ENCODE measurements at places on chromosomes 2 and 18.

GRCh38 chr2:52964916-52965530 is 802.6 kb upstream of the CHAC2 start:
- DNase-seq: no peak

DNA sequence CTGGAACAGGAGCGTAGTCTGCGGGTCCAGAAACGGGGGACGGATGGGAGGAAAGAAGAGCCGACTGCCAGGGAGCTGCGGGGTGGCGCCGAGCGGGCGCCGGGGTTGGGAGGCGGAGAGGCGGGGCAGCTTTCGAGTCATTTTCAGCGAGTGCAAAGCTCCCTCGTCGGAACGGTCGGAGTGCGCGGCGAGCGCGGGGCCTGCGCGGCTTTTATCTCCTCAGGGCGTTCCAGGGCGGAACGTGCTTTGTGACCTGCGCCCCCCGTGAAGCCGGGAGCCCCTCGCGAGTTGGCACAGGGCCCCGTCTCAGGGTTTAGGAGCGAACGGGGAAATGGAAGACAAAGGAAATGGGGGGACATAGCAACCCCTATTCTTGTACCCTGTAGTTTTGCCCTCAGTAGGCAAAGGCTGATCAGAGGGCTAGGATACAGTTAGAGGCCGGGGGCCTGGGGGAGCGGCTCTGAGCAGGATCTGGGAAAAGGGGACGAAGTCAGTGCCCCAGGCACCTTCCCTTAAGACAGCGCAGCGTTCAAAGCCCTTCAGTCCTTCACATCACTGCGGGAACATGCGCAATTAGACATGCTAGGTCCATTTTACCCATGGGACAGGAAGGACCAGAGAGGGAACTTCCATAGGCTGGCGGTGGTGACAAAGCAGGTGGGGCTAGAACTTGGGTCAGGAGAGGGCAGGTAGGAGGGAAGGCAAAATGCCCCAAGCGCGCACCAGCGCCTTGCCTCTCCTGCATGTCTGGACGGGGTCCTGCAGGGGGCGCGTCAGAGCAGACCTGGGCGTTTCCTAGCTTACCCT is 60.1 kb upstream of the IL1RL1 start:
- DNase-seq: peak; percentile 43

GRCh38 chr2:125296742-125297141 is 1271.7 kb downstream of the CNTNAP5 start:
- DNase-seq: no peak

DNA sequence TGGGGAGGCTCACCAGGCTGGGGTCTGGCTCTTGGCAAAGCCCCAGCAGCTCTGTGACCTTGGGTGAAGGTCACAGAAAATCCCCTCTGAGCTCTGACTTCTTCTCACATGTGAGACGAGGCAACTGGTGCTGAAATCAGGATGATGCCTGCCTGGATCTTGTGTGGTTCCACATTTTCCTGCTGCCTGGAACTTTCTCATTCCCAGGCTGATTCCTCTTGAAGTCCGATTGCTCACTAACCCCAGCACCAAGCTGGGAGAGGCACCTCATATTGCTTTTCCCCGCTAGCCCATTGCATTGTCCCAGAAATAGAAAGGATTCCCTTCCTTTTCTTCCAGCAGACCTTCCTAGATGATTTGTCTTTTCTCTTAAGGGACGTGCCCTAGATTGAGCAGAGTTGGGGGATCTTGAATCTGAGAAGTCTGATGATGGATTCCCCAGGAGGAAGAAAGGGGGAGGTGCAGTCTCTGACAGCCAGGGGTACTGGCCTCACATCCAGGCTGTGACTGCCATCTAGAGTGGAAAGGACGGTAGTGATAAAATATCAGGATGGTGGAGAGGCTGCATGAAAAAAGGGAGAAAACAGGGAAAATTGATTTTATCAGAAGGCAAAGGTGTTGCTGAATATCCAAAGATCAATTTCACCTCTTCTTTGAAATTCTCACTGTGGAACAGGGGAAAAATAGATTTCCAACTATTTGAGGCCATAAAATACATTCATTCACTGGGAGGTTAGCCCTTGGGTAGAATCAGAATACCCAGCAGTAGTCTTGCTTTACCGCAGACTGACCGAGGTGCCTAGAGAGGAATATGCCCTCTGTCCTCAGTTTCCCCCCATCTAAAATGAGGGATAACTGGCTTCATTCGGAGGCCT is 96.3 kb downstream of the FAM210A start:
- DNase-seq: peak; percentile 56

DNA sequence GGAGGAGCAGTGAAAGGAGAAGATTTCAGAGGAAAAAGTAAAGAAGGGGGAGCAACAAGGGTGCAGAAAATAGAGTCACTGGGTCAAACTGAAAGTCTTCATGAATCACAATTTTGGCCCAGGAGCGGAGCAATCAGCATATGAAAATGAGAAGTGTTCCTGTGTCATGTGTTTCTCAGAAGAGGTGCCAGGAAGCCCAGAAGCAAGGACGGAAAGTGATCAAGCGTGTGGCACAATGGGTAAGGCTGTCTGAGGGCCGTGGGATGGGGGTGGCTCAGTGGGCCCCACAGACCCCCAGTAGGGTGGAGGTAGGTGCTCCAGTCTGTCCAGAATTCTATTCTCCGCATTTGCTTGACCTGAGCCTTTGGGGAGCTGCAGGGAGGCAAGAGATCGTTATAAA is 44.2 kb downstream of the SP140 start:
- no peak for DNase-seq

GRCh38 chr18:63183952-63184770 is 135.4 kb downstream of the BCL2 start:
- no peak for DNase-seq

GRCh38 chr18:23136326-23137096 is 1.2 kb downstream of the CABLES1 start:
- peak; percentile 48 for DNase-seq
